ENCODE measurements at places on chromosomes 6 and 20. TPM values are rescaled to one million over a fixed set of nuclear protein-coding genes. Genes with fewer than 3 reads are reported as not detected.
A peak's percentile ranks its signal among the peaks of the same experiment; 100 is the strongest.

DNA sequence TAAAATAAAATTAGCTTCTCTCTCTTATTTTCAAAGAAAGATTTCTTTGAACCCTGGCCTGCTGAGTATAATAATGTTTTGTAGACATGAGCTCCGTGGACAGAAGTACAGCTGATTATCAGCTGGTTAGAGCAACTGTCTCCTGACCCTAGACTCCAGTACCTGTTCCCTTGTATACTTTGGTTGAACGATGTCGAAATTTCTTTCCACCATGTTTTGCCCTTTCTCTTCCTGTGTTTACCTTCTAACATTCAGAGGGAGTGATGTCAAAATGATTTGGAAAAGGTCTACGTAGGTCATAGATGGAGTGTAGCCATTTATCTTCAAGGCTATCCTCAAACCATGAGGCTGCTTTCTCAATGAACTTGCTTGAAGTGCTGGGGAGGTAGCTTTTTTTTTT is 16.8 kb upstream of the ADTRP start:
- no peaks in the 10 kb centered on the region for H3K4me1 ChIP-seq
- no peak for DNase-seq
- H3K4me3 ChIP-seq, result no peak overlapping the region
- H3K27ac ChIP-seq, result no peak overlapping the region

DNA sequence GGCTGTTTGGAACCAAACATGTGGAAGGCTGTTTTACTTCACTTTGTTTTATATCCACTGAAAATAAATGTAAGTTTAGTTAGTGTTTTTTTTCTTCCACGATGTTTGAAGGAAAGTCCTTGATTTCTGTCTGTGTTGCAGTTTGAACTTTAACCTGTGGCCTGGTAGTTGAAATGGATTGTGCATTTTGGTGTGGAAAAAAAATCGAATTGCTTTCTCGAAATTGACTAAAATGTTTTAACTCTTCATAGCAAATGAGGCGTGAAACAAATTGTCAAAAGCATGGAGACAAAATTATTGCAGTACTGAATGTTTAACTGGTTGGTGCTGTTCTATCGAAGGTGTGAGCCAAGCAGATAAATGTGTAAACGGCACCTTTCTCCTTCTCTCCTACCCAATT is 24.5 kb downstream of the ARID1B start:
- H3K4me3 ChIP-seq, result no peak overlapping the region
- H3K27ac ChIP-seq, result no peak overlapping the region
- DNase-seq, result no peak
- peaks cover 3% of the 10 kb centered on the region for H3K4me1 ChIP-seq

- peaks cover 33% of the 10 kb centered on the region for H3K36me3 ChIP-seq
- no peak overlapping the region for H3K27ac ChIP-seq
- no peaks in the 10 kb centered on the region for H3K4me1 ChIP-seq
- H3K27me3 ChIP-seq, result no peaks in the 10 kb centered on the region
Measured at GRCh38 chr20:51678026-51678697, 90.0 kb downstream of the ATP9A start.

DNA sequence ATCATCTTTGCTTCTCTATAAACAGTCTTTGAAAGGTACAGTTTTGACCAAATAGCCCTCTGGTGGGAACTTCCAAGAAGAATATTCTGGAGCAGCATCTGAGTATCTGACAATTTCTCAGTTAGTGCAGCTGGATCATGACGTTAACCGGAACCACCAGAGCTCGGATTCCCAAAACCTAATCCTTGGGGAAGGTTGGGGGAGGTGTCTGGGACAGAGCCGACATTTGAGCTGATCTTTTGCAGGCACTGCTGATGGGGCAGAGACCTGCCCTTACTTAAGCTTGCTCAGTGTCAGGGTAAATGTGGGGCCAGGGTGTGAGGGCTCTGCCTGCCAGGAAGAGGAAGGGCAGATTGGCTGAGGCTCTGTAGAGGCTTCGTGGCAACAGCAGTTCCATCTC is 416.6 kb downstream of the DHX35 start:
- H3K36me3 ChIP-seq, result no peaks in the 10 kb centered on the region
- no peaks in the 10 kb centered on the region for H3K27me3 ChIP-seq
- H3K4me3 ChIP-seq, result no peak overlapping the region
- no peak for DNase-seq
- H3K27ac ChIP-seq, result no peak overlapping the region

DNA sequence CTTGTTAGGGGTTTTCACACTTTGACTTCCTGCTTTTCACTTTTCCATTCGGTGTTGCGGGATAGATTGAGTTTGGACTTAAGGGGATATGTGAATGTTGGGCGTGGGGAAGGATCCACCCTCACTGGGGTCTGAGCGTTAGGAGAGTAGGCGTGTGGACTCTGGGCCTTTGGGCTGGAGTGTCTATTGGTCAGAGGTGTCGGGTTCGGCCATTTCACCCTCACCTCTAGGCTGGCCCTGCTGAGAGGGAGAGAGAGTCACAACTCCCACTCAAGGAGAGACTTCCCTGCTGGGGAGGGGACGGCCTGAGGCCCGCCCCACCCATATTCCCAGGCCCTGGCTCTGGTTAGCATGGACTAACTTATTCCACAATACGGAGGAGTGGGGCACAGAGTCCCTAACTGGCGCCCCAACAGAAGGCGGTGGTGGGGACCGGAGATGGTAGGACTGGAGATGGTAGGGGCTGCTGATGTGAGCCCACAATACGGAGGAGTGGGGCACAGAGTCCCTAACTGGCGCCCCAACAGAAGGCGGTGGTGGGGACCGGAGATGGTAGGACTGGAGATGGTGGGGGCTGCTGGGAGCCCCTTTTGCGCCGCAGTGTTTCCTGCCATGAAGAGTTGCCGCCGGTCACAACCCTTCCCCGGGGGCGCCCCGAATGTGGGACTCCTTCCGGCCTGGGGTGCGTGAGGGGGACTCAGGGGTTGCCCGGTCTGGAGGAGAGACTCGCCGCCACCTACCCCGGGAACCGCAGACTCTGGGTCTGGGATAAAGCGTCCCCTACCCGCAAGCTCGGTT is 1.4 kb upstream of the PTPRA start:
- no peaks in the 10 kb centered on the region for H3K36me3 ChIP-seq
- H3K27ac ChIP-seq, result no peak overlapping the region
- H3K4me3 ChIP-seq, result peak overlapping the region; percentile 97

DNA sequence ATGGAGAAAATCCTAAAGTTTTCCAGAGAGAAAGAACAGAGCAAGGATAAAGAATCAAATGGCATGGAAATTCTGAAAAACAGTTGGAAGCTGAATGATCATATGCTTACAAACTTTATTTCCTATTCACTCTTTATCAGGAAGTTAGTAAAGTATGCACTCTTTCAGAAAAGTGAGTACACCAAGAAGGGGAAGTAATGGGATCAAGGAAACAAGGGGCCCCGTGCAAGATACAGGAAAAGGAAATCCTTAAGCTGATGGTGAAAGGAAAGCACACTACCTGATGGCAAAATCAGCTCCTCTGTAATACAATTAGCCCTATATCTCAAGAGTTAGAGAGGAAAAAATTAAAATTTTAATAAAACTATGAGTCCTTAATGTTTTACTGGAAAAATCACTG is 14.0 kb downstream of the CALHM6 start:
- H3K27ac ChIP-seq, result peak overlapping the region; percentile 39
- H3K4me1 ChIP-seq, result peaks cover 6% of the 10 kb centered on the region
- H3K27me3 ChIP-seq, result no peaks in the 10 kb centered on the region
- H3K4me3 ChIP-seq, result no peak overlapping the region
- no peaks in the 10 kb centered on the region for H3K36me3 ChIP-seq

DNA sequence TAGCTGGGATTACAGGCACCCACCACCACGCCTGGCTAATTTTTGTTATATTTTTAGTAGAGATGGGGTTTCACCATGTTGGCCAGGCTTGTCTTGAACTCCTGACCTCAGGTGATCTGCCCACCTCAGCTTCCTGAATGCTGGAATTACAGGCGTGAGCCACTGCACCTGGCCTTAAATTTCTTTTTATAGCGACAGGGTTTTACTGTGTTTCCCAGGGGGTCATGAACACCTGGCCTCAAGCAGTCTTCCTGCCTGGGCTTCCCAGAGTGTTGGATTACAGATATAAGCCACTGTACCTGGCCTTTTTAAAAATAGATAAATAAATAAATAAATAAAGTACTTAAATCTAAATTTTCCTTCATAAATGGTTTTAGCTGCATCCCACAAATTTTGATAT is 57.5 kb downstream of the LIN28B start:
- no peak overlapping the region for H3K27ac ChIP-seq
- H3K36me3 ChIP-seq, result no peaks in the 10 kb centered on the region
- no peaks in the 10 kb centered on the region for H3K27me3 ChIP-seq
- no peak for DNase-seq
- no peak overlapping the region for H3K4me3 ChIP-seq

DNA sequence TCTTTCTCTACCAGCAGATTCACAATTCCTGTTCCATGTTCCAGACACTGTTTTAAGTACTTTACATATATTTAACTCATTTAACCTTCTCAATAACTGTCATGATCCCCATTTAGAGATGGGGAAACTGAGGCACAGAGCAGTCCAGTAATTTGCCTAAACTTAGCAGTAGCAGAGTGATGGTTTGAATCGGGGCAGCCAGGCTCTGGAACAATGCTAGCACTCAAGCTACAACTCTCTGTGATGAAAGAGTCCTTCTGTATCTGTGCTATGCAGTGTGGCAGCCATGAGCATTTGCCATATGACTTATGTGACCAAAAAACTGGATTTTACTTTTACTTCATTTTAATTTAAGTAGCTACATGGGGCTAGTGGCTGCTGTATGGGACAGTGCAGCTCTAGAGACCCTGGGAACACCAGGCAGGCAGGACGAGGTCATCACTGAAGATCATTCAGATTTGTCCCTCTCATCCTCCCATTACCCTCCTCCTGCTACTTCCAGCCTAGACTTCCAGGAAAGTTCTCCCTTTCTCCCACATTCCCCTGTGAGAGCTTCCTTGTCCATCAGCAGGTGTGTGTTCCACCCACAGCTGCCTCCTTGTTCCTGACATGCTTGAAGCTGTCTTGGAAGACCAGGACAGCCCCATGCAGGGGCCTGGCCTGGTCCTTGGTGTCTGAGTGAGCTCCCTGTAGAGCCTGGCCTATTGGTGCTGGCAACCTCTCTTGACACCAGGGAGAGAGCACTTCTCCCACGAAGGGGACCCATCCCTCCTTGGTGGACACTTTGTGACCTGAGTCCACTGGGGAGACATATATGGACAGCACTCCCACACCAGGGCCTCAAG is 157.0 kb downstream of the MRPL14 start:
- H3K27me3 ChIP-seq, result no peaks in the 10 kb centered on the region
- H3K27ac ChIP-seq, result no peak overlapping the region
- DNase-seq, result no peak

GRCh38 chr6:6579281-6579680 is 9.2 kb upstream of the LY86 start:
- H3K36me3 ChIP-seq, result no peaks in the 10 kb centered on the region
- H3K27me3 ChIP-seq, result no peaks in the 10 kb centered on the region
- H3K4me3 ChIP-seq, result no peak overlapping the region
- no peak overlapping the region for H3K27ac ChIP-seq

DNA sequence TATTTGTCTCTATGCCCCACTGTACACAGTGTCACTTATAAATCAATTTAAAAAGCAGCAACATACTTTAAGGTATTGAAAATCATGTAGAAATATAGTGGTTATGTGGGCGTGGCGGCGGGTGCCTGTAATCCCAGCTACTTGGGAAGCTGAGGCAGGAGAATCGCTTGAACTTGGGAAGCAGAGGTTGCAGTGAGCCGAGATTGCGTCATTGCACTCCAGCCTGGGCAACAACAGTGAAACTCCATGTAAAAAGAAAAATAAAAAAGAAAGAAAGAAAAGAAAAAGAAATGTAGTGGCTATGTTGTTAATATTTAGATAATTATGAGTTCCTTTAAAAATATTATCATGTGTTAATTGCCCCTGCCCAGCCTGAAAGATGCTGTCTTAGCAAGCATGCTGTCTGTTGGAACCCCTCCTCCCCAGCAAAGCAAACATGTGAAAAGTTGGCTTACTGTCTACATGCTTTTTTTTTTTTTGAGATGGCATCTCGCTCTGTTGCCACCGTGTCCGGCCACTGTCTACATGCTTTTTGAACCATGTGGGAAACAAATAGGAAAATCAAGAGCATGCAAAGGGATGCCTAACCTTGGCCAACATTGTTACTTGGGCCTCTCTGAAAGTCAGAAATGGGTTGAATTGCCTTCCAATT is 151.4 kb upstream of the TSHZ2 start:
- no peaks in the 10 kb centered on the region for H3K36me3 ChIP-seq
- no peak overlapping the region for H3K4me3 ChIP-seq
- no peaks in the 10 kb centered on the region for H3K4me1 ChIP-seq
- no peak for DNase-seq
- no peaks in the 10 kb centered on the region for H3K27me3 ChIP-seq

GRCh38 chr6:35453236-35453635 is 1.1 kb downstream of the FANCE start:
- peak overlapping the region; percentile 78 for H3K4me3 ChIP-seq
- no peak for DNase-seq
- H3K36me3 ChIP-seq, result peaks cover 28% of the 10 kb centered on the region
- no peaks in the 10 kb centered on the region for H3K27me3 ChIP-seq
- peaks cover 15% of the 10 kb centered on the region for H3K4me1 ChIP-seq
- no peak overlapping the region for H3K27ac ChIP-seq

- peaks cover 82% of the 10 kb centered on the region for H3K36me3 ChIP-seq
- no peak overlapping the region for H3K27ac ChIP-seq
- no peak for DNase-seq
- peaks cover 6% of the 10 kb centered on the region for H3K4me1 ChIP-seq
- H3K27me3 ChIP-seq, result no peaks in the 10 kb centered on the region
Measured at GRCh38 chr20:49647550-49647949, 66.1 kb downstream of the B4GALT5 start.

- DNase-seq, result no peak
- H3K27me3 ChIP-seq, result no peaks in the 10 kb centered on the region
- H3K27ac ChIP-seq, result no peak overlapping the region
- H3K4me3 ChIP-seq, result no peak overlapping the region
Measured at GRCh38 chr20:58155148-58155925, 73.1 kb downstream of the ANKRD60 start.

AGER gene
- total RNA-seq, result 2.2 TPM

TAGAP gene
- 3.1 TPM for total RNA-seq

TP53TG5 gene
- total RNA-seq, result not detected

SLC4A11 gene
- total RNA-seq, result 9.9 TPM

HLA-DMA gene
- 129 TPM for total RNA-seq

CLVS2 gene
- total RNA-seq, result 59.8 TPM

CRIP3 gene
- total RNA-seq, result 0.92 TPM

MICB gene
- 0.29 TPM for total RNA-seq

CBLN4 gene
- not detected for total RNA-seq
